Central memory CD4-positive, alpha-beta T cell (primary cell): ENCODE measurements at places on chromosomes 5 and 9.

DNA sequence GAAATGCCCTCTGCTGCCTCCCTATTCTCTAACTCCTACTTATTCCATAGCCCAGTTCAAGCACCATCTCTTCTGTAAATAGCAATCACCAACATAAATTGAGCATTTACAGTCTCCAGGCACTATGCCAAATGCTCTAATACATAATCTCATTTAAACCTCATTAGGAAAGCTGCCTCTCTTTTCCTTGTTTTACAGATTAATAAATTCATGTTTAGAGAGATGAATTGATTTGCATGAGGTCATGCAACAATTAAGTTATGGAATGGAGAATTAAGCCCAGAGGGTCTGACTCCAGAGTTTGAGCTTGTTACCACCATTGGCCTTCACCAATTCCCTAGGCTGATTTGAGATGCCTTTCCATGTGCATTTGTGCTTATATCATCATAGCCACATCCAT, 23.4 kb upstream of the RFX3 start:
- DNase-seq: no peak

- DNase-seq: no peak
Observed at GRCh38 chr9:20139763-20140290, 351.0 kb upstream of the SLC24A2 start.

GRCh38 chr5:156670615-156671014, 179.5 kb upstream of the PPP1R2B start:
- DNase-seq: no peak

DNA sequence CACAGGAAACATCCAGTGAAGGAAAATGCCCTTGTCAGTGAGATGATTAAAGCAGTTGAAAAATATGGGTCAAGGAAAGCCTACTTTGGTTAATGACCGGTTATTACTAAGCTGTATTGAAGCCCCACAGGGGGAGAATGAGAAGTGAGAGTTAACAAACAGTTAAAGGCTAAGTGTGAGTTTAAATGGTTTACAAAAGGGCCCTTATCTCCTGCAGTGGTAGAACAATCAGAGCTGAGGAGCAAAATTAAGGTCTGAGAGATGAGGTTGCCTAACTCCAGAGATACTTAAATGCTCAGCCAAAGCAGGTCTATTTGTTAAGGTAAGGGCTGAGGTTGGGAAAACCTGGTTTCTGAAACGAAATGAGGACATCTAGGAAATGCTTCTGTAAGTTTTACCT, 75.1 kb upstream of the FER start:
- no peak for DNase-seq

DNA sequence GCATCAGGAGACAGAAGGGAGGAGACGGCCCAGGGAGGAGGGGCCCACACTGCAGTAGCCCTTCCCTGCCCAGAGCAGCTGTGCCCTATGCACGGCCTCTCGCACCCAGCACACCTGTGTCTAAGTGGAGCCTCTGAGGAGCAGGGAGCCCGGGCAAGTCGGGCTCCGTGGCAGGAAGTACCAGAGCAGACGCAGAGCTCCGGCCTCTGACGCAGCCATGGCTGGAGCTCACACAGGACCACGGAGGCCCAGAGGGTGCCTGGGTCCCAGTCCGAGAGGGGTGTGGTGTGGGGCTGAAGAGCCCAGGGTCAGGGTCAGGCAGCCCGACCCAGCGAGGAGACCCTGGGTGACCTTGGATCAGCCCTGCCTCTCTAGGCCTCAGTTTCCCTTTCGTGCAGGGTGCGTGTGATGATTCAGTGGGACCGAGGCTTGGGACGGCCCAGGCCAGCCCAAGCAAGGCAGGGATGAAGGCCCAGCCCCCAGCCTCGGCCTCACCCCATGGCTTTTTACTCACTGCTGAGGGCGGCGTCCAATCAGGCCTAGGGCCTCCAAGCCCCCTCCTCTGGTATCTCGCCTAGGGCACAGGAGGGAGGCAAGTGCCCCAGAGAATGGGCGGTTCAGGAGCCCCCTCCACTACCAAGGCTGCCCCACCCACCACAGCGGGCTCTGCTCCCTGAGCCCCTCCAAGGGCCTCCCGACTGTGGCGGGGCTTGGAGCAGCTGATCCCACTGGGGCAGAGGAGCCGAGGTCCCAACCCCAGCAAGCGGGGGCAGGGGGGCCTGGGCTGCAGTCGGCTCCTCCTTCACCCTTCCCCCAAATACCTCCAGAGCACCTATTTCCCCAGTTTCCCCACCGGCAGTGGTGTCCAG, 4.3 kb upstream of the AGPAT2 start:
- no peak for DNase-seq

GRCh38 chr5:180180846-180181245, 28.2 kb downstream of the RASGEF1C start:
- no peak for DNase-seq

DNA sequence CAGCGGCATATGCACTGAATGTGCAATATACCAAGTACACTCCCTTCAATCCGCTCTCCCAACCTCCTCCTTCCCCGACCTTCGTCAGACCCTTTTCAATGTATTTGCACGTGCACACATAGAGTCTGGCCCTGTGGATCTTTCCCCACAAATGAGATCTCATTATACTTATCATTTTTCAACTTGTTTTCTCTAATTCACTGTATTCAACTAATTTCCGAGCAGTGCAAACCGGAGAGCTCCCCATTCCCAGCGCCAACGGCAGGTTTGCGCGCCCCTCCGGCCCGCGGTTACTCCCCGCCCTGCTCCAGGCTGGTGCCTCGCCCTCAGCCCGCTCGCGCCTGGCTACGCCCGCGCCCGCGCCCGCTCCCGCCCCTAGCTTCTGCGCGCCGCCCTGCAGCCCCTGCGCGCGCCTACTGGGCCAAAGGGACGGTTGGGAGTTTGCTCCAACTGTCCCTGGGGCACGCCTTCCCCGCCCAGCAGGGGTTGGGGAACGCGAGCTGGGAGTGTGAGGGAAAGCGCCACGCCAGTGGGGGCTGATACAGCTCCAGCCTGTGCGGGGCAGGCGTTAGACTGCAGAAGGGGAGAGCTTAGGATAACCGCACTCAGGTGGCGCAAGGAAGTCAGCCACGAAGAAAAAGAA, 3.3 kb upstream of the CDC20B start:
- no peak for DNase-seq

- DNase-seq: no peak
Observed at GRCh38 chr9:17994695-17995425, 416.0 kb downstream of the SH3GL2 start.

DNA sequence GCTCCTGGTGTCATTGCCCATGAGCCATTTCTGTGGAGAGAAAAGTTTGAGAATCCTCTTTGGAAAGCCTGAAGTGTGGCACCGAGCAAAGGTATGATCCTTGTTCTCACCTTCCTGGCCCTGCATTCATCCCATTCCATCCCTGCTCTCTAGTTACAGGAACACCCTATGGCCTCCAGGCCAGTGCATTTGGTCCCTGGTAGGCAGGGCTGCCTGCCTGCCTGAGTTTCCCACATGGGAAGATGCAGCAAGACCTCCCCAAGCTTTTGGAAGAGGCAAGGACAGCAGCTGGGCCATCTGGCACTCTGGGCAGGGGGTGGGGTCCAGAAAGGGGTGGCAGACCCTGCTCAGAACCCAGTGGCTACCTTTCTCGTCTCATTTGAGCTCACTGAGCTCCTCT, 24.5 kb downstream of the IGIP start:
- no peak for DNase-seq

GRCh38 chr9:37290940-37291485, 131.5 kb upstream of the GRHPR start:
- DNase-seq: no peak

DNA sequence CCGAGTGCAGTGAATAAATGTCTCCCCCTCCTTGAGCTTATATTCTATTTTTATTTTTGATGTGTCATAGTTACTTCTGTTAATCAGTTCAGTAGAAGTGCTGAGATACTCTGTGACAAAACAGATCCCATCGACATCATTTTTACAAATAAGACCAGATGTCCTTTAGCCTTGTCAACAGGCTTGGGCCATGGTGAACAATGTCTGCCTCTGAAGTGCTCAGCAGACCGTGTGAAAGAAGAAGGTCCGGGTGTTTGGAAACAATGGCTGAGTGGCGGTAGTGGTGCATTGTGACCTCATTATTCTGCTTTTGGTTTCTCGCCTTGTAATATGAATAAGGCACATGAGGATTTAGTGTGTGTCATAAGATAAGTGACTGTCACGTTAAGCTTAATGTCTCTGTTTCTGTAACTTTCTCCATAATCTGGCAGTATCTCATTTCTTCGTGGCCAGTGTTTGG, 71.2 kb downstream of the SYK start:
- DNase-seq: no peak

GRCh38 chr5:89597878-89598277, 714.9 kb upstream of the MEF2C start:
- no peak for DNase-seq

- DNase-seq: no peak
Observed at GRCh38 chr5:145449794-145450193, 385.3 kb downstream of the PRELID2 start.

DNA sequence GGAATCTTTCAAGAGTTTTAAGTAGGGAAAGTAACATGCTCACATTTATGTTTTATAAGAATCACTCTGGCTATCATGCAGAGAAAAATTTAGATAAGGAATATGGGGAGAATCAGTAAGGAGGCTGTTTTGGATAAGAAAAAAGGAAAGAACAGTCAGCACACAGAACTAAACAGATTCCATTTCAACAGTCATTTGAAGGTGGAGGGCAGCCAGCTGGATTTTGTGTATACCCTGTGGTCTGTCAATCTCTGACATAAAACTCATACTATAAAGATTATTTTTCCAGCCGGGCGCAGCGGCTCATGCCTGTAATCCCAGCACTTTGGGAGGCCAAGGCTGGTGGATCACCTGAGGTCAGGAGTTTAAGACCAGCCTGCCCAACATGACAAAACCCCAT, 64.2 kb downstream of the PCA3 start:
- DNase-seq: no peak

GRCh38 chr5:79349047-79349446, 113.1 kb downstream of the JMY start:
- no peak for DNase-seq

GRCh38 chr5:41507501-41507900, 2.9 kb downstream of the PLCXD3 start:
- no peak for DNase-seq

GRCh38 chr5:147930769-147931168, 24.4 kb upstream of the C5orf46 start:
- DNase-seq: no peak
